ENCODE measurements at places on chromosomes 2 and 18. TPM values are rescaled to one million over a fixed set of nuclear protein-coding genes. Genes with fewer than 3 reads are reported as not detected.

CAPG gene
- 7.4 TPM for total RNA-seq

GRCh38 chr2:222535477-222535876 is 111.1 kb downstream of the SGPP2 start:
- DNase-seq = no peak

SERPINB13 gene
- not detected for total RNA-seq

UXS1 gene
- 23.3 TPM for total RNA-seq

GRCh38 chr2:231515603-231516002 is 14.6 kb downstream of the NMUR1 start:
- DNase-seq = no peak

DNA sequence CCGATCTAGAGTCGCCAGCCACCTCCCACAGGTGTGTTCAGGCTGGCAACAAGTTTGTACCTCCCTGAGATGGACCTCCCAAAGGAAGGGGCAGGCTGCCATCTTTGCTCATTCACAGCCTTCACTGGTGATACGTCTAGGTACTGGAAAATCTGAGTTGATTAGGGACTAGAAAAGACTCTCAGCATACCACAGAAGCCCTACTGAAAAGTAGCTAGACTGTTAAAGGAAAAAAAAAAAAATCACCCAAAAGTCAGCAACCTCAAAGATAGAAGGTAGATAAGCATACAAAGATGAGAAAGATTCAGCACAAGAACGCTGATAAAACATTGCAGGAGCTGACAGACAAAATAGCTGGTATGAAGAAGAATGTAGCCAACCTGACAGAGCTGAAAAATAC is 128.6 kb upstream of the WDR75 start:
- no peak for DNase-seq

DNA sequence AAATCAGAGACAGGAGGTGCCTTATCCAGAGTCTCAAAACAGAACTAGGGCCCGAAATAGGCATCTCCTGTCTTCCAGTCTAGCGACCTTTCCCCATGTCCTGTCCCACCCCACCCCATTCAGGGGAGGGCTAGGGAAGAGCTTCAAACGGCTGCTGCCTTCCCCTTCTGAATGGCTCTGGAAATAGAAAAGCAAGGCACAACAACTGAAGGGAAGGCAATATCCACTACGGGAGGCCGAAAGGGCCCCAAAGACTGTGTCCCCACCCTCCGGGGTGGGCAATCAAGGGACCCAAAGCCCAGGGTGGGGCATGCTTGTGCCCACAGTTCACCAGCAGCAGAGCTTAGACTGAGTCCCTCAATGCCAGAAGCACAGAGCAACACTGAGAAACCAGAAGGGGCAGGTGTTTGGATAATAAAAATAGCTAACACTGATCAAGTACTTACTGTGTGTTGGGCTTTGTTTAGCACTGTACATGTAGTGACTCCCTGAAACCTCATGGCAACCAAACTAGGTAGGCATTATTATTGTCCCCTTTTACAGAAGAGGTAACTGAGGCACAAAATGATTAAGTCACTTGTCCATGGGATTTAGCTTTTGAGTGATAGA is 38.5 kb downstream of the CYRIA start:
- no peak for DNase-seq

C2orf66 gene
- not detected for total RNA-seq

- DNase-seq = no peak
Measured at GRCh38 chr2:234204480-234204879, 154.0 kb downstream of the SPP2 start.

IL1B gene
- 0.48 TPM for total RNA-seq

- DNase-seq = no peak
Measured at GRCh38 chr2:30990671-30991070, 147.6 kb downstream of the GALNT14 start.

GRCh38 chr2:131032393-131032836 is 60.8 kb downstream of the FAM168B start:
- DNase-seq = no peak

AMER3 gene
- not detected for total RNA-seq

DNA sequence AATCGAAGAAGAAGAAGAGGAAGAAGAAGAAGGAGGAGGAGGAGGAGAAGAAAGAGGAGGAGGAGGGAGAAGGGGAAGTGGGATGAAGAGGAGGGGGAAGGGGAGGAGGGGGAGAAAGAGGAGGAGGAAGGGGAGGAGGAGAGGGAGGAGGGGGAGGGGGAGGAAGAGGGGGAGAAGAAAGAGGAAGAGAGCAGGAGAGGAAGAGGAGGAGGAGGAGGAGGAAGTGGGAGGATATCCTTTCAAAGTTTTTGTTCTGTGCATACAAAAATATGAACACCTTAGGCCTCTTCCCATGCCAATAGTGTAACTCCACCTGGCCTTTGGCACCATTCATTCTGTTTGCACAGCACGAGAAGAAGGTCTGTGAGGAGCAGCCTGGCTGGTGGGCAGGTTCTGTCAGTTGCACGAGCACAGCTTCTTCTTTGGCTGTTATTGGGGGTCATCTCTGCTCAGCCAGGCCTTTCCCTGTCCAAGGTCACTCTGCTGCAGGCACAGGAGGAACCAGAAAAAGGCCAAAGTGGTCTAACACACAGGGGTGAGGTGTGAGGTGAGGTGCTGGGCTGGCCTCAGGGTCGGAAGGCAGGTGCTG is 25.8 kb upstream of the PLB1 start:
- DNase-seq = no peak

GRCh38 chr2:218331745-218332144 is 24.9 kb upstream of the CATIP start:
- no peak for DNase-seq

DNA sequence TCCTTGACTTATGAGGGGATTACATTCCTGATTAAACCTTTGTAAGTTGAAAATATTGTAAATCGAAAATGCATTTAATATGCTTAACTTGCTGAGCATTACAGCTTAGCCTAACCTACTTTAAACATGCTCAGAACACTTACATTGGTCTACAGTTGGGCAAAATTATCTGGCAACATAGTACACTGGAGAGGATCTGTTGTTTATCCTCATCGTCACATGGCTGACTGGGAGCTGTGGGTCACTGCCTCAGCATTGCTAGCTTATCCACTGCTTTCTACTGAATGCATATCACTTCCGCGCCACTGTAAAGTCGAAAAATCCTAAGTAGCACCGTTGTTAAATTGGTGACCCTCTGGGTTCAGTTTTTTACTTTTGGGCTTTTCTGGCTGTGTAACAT is 13.7 kb downstream of the PMS1 start:
- no peak for DNase-seq

DNA sequence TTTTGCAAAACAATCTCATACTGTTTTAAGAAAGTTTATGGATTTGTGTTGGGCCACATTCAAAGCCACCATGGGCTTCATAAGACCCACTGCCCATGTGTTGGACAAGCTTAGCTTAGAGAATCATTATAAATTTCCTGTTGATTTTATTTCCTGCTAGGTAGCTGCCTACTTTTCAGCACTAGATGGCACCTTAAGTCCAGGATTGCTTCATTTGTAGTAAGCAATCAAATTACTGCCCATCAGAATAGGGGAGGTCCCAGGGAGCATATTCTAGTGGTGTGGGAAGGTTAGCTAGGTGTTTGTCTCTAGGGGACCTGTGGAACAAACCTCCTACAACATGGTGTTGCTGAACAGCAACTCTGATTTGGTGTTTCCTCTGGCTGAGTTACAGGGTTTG is 11.0 kb upstream of the DCDC2C start:
- no peak for DNase-seq

BOLL gene
- total RNA-seq = not detected

RPRM gene
- total RNA-seq = not detected

DNA sequence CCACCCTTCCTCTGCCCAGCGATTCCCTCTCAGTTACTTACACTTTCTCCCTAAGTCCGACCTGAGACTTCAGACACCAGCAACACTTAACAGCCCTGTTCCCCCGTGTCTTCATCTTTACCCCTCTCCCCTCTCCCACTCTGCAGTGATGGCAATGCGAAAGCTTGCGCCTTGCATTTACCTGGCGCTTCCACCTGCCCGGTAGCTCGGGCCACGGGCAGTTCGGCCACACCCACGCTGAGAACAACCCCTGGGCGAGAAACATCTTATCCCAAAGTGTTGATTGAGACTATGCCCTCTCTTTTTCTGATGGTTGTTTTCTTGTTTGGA is 558 bp downstream of the DNAJC10 start:
- DNase-seq = no peak

DYNC2LI1 gene
- 7.9 TPM for total RNA-seq

GRCh38 chr2:32478889-32479620 is 122.2 kb downstream of the BIRC6 start:
- no peak for DNase-seq

DNA sequence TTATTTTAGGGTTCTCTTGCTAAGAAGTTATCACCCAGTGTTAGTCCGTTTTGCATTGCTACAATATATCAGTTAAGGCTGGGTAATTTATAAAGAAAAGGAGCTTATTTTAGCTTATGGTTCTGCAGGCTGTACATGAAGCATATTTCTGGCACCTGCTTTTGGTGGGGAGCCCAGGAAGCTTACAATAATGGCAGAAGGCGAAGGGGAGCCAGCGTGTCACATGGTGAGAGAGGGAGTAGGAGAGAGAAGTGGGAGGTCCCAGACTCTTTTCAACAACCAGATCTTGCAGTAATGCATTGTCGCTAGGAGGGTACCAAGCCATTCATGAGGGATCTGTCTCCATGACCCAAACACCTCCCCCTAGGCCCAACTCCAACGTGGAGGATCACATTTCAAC is 688.8 kb upstream of the PIK3C3 start:
- no peak for DNase-seq

CHPF gene
- 120 TPM for total RNA-seq

SIX3 gene
- not detected for total RNA-seq

LRATD1 gene
- 0.67 TPM for total RNA-seq

SH3BP4 gene
- total RNA-seq = 9.1 TPM

FAP gene
- total RNA-seq = 10.4 TPM

DNA sequence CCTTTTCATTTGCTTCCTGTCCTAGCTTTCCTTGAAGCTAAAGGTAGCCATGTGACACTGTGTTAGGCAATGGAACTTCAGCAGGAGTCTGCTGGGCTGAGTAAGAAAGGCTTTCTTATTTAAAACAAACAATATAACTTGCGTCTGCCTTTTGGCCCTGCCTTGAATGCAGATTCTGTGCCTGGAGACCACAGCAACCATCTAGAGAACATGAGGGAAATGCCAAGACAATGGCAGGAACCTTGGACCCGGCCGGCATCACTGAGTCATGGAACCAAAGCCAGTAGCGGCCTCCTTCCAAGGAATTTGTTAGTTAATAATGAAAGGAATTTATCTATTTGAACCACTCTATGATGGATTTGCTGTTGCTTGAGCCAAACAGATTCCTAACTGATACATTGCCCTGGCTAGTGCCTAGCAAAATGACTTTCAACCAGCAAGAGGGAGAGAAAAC is 207.5 kb upstream of the EPHA4 start:
- no peak for DNase-seq

- no peak for DNase-seq
Measured at GRCh38 chr18:35142275-35142615, 98.6 kb upstream of the ZNF397 start.

DNA sequence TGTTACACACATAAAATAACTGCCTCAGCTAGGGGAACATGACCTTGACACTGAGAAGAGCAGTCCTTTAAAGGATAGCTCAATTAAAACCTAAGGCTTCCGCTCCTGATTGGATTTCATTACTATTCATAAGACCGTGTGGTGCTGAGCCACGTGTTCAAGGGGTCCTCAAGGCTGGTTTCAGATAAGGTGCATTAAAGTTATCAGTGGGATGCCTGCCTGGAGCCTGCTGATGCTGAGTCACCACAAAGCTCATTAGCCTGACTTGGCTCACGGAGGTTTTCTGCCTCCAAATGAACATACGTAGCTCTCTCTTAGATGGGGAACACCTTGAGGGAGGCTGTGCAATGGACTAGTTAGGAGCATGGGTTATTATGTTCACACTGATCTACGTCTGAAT is 518.9 kb downstream of the TDRD15 start:
- no peak for DNase-seq

ARHGEF33 gene
- total RNA-seq = 0.38 TPM

- no peak for DNase-seq
Measured at GRCh38 chr18:3097082-3097481, 84.1 kb upstream of the LPIN2 start.

DNA sequence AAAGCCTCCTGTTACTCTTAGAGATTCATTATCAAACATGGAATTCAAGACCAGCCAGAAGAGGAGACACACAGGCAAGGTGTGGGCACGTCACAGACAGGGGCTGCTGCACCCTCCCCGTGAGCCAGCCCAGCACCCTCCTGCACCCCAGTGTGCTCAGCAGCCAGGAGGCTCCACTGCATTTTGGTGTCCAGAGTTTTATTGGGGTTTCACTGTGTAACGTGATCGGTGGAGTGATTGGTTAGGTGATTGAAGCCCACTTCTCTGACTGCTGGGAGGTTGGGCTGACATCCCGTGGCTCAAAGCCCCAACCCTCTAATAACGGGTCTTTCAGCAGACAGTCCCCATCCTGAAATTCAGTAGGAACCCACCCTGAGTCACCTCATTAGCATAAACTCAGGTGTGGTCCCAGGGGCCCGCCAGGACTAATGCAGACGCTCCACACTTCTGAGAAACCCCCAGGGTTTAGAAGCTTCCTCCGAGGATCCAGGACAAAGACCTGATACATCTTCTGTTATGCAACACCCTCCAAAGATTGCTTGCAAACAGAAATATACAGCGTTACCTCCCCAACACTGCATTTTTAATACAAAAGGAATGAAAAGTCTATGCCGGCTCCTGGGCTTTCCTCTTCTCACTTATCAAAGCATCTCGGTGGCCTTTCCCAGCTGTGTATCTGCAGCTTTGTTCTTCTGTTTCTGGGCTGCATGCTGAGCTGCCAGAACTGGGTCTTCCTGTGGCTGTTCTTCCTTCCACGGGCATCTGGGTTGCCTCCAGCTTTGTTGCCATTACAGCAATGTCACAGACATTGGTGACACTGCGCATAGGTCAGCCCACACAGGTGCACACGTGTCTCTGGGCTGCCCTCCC is 43.7 kb upstream of the SNED1 start:
- DNase-seq = no peak

GRCh38 chr2:101655702-101656422 is 41.6 kb upstream of the MAP4K4 start:
- no peak for DNase-seq

- DNase-seq = no peak
Measured at GRCh38 chr2:241417626-241418025, 61.5 kb downstream of the FARP2 start.

MDH1B gene
- total RNA-seq = 1.3 TPM

TYMS gene
- total RNA-seq = 1.9 TPM

SLC11A1 gene
- 6.4 TPM for total RNA-seq

Measured in cardiac septum (tissue), 1 donor.